ENCODE measurements at places on chromosomes 2 and 18. TPM values are rescaled to one million over a fixed set of nuclear protein-coding genes. Genes with fewer than 3 reads are reported as not detected.

SF3B6 gene
- total RNA-seq, result 233 TPM

CNTNAP5 gene
- total RNA-seq, result not detected

MCM6 gene
- total RNA-seq, result 57.9 TPM

DYNAP gene
- not detected for total RNA-seq

GORASP2 gene
- 115 TPM for total RNA-seq

CDH20 gene
- total RNA-seq, result not detected

RALBP1 gene
- total RNA-seq, result 32.1 TPM

PSMA8 gene
- total RNA-seq, result not detected

GPR39 gene
- 9.9 TPM for total RNA-seq

SOS1 gene
- 15.9 TPM for total RNA-seq

CCDC150 gene
- 2.8 TPM for total RNA-seq

DSG4 gene
- total RNA-seq, result not detected

REG1B gene
- not detected for total RNA-seq

ITM2C gene
- 78.0 TPM for total RNA-seq

THSD7B gene
- total RNA-seq, result not detected

CHRND gene
- not detected for total RNA-seq

GMPPA gene
- 33.3 TPM for total RNA-seq
